ENCODE measurements at places on chromosomes 5 and 9. TPM values are rescaled to one million over a fixed set of nuclear protein-coding genes. Genes with fewer than 3 reads are reported as not detected.

MARCOL gene
- not detected for total RNA-seq

BTNL9 gene
- not detected for total RNA-seq

MCC gene
- total RNA-seq = 18.9 TPM

COX7C gene
- 750 TPM for total RNA-seq

ADAM19 gene
- 13.4 TPM for total RNA-seq

CYSRT1 gene
- 1.2 TPM for total RNA-seq

OTP gene
- total RNA-seq = not detected

GMCL2 gene
- not detected for total RNA-seq

GGTA1 gene
- total RNA-seq = not detected

NUDT2 gene
- 21.1 TPM for total RNA-seq

GARIN3 gene
- not detected for total RNA-seq

Measured in progenitor cell of endocrine pancreas (in vitro differentiated cells).